Mononuclear cell (primary cell): ENCODE measurements at places on chromosomes 5 and 9. TPM values are rescaled to one million over a fixed set of nuclear protein-coding genes. Genes with fewer than 3 reads are reported as not detected.

The HTR4 gene
- not detected for total RNA-seq

The SVEP1 gene
- total RNA-seq: not detected

The PRR16 gene
- total RNA-seq: 0.63 TPM

The CA9 gene
- total RNA-seq: not detected

The ENG gene
- 3.8 TPM for total RNA-seq

The ORM2 gene
- total RNA-seq: not detected

The INSYN2B gene
- not detected for total RNA-seq

The DAB2 gene
- total RNA-seq: 14.4 TPM

The CORO2A gene
- total RNA-seq: 4.6 TPM

The PWWP2A gene
- 21.8 TPM for total RNA-seq

The ANGPTL2 gene
- total RNA-seq: 0.10 TPM

The KIF4B gene
- not detected for total RNA-seq

The C5orf52 gene
- total RNA-seq: not detected

The RAB3C gene
- under 0.01 TPM for total RNA-seq

The ANKRD18A gene
- 2.0 TPM for total RNA-seq

The LAMC3 gene
- total RNA-seq: 0.73 TPM

The FAF2 gene
- 30.1 TPM for total RNA-seq

The MOB3B gene
- 1.4 TPM for total RNA-seq

The ADAMTS13 gene
- total RNA-seq: 0.42 TPM

The PCDHB5 gene
- 0.10 TPM for total RNA-seq

The ADAMTSL1 gene
- 0.10 TPM for total RNA-seq

The IRX2 gene
- not detected for total RNA-seq

The EQTN gene
- total RNA-seq: not detected

The SPATA31D4 gene
- total RNA-seq: not detected

The CER1 gene
- not detected for total RNA-seq

The DND1 gene
- 0.31 TPM for total RNA-seq

The SPATA31E1 gene
- not detected for total RNA-seq

The FAM221B gene
- total RNA-seq: not detected

The GABRA6 gene
- not detected for total RNA-seq

The SLC36A2 gene
- not detected for total RNA-seq

The C6 gene
- total RNA-seq: not detected

The IL5 gene
- total RNA-seq: not detected

The CTSV gene
- 0.10 TPM for total RNA-seq

The MYMK gene
- not detected for total RNA-seq

The PCDHB13 gene
- total RNA-seq: not detected
